ENCODE measurements at places on chromosomes 2 and 18. TPM values are rescaled to one million over a fixed set of nuclear protein-coding genes. Genes with fewer than 3 reads are reported as not detected.

DNA sequence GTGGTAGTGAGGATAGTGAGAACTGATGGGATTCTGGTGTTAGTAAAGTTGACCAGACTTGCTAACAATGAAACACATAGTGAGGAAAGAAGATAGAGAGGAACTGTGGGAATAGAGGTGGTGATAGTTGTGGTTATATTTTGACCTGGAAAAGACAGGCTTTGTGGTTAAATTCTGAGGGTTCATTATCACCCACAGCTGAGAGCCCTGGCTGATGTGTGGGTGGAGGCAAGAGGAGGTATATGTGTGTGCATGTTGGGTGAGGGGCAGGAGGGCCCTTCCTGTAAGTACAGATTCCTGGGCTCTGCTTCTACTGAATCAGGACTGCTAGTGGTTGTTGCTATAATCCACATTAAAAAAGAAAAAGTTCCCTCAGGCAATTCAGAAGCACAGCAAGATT lies 26.2 kb upstream of the TMEM163 start:
- DNase-seq, result no peak

- no peak for DNase-seq
Observed at GRCh38 chr2:189146553-189146952, 33.0 kb downstream of the COL5A2 start.

- DNase-seq, result no peak
Observed at GRCh38 chr18:39389800-39390379, 1824.3 kb upstream of the CELF4 start.

TXNDC2 gene
- 0.12 TPM for total RNA-seq

RRM2 gene
- total RNA-seq, result 8.4 TPM

MYO5B gene
- 23.3 TPM for total RNA-seq

DSC2 gene
- 17.6 TPM for total RNA-seq

Data from lower lobe of right lung (tissue), 2 donors.